ENCODE measurements at places on chromosomes 5 and 9. TPM values are rescaled to one million over a fixed set of nuclear protein-coding genes. Genes with fewer than 3 reads are reported as not detected.

TAF11L2 gene
- not detected for total RNA-seq

ACOT12 gene
- not detected for total RNA-seq

PCDHB1 gene
- total RNA-seq = not detected

SV2C gene
- total RNA-seq = 0.19 TPM

FOXD1 gene
- total RNA-seq = 1.0 TPM

ANKHD1 gene
- total RNA-seq = 140 TPM

TUSC1 gene
- total RNA-seq = 0.79 TPM

ZNF782 gene
- total RNA-seq = 7.1 TPM

PDZD2 gene
- total RNA-seq = not detected

PCDHA10 gene
- total RNA-seq = not detected

TAF11L10 gene
- total RNA-seq = not detected

AGXT2 gene
- not detected for total RNA-seq

PTGES gene
- 0.74 TPM for total RNA-seq

SARDH gene
- total RNA-seq = 1.6 TPM

SLIT3 gene
- 3.1 TPM for total RNA-seq

NUTM2G gene
- not detected for total RNA-seq

CAMK2A gene
- not detected for total RNA-seq

EIF4EBP3 gene
- 16.8 TPM for total RNA-seq

ST8SIA4 gene
- total RNA-seq = 47.1 TPM

PCDHA4 gene
- not detected for total RNA-seq

PCA3 gene
- not detected for total RNA-seq

IRX1 gene
- not detected for total RNA-seq

ITGA1 gene
- total RNA-seq = 4.7 TPM

CDC25C gene
- total RNA-seq = 30.1 TPM

PCDH12 gene
- total RNA-seq = 0.58 TPM

GCNT4 gene
- 3.2 TPM for total RNA-seq

Measured in activated T-cell treated with anti-CD3 and anti-CD28 coated beads, Interleukin-2, amount 50 U/mL, for 72 hours (primary cell).